ENCODE measurements at places on chromosomes 16 and 17.

- DNase-seq: no peak
Observed at GRCh38 chr17:74822335-74822938, 37.2 kb downstream of the GRIN2C start.

DNA sequence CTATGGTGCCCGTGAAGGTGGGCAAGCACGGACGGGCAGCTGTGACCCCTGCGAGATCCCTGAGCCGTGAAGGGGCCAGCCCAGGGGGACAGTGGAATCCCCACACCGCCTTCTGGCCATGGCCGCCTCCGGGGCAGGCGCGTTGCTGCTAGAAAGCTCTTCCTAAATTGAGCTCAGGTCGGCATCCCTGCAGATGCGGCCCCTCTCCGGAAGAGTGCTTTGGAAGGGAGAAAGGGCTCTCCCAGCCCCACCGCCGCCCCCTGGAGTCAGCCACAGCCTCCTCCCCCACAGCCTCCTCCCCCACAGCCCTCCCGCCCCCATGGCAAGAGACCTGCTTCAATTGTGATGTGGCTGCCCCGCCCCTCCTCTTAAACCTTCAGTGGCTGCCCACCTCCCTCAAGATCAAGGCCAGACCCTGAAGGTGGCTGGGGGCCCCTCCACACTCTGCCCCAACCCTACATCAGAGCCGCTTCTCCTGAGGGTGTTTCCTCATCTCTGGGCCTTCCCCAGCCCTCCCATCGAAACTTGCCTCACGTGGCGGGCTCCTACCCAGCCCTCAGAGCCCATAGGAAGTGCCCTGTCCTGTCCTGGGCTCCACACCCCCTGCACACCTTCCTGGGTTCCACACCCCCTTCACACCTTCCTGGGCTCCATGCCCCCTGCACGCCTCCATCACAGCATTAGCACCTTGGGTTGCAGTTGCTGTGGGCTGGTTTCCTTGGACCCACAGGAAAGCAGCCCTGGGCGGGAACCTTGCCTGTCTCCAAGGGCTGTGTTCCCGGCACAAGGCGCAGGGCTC lies 5.5 kb upstream of the CBFA2T3 start:
- DNase-seq: no peak

DNA sequence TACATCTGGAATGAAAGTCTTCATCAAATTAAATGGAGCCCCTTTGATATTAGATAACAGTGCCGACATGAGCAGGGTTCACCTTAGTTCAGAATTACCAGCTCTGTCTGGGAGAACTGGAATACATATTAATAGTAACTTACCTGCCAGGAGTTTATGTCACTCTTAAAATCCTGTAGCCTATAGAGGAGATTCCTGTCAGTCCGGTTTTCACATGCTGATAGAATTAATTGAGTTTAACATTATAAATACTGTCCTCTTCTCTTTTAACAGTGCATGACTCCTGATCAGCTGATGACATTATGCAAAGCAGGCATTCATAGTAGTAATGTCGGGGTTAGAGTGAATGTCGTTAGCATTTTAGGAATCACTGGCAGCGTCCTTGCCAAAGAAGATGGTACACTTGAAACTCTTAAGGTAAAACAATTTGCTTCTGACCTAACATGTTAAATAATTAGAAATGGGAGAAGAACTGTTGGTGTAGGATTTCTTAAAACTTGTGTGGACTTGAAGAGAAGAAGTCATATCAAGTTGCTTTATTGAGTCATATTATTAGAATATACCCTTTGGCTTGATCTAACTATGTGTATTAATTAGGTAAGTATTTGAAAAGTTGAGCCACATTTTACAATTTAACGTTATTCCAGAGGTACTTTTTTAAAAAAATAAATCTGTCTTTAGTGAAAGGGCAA lies 34.3 kb downstream of the HEATR3 start:
- no peak for DNase-seq

DNA sequence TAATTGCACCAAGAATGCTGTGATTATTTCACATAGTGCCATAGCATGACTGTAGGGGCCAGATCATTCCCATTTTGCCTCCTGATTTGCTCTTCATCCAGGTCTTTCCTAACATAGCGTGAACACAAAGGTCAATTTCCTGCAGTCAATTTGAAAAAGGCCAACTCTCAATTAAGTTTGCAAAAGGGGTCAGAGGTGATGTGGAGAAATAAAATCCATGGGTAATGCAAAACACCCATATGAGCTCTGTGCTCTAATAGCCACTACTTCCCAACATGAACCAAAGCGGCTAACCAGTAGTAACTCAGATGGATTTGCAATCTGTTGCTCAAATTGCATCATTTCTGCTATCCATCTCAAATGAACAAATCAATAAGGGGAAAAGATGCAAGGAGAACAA lies 275.5 kb upstream of the SOX9 start:
- DNase-seq: no peak

- no peak for DNase-seq
Observed at GRCh38 chr16:77594799-77595596, 127.3 kb upstream of the NUDT7 start.

DNA sequence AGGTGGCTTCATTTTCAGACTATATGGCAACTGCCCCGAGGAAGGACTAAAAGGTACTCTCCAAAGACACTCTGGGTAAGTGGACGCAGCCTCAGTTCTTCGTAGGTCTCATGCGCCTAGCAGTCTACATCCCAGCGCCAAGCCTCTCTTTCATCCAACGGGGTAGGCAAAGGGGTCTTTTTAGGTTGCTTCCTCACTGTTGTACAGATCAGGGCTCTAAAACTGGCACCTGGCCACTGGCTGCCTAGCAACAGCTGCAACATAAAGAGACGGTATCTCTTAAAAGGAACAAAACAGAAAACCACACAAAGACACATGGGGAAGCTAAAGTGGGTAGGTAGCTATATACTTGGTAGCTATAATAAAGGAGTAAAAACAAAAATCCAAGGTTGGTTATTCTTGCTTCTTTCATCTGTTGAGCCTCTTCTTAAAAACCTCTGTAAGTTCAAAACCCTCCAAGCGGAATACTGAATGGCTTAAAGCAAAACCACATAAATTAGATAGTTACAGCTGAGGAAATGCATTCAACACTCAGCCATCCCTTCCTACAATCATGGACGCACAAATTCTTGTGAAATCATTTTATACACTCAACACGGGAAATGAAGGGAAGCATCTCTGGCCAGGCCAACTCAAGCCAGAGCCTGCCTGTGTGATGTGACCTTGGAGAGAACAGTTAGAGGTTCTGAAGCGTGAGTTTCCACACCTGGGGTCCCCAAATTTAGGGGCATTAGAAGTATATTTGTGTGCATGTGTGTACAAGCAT lies 22.7 kb downstream of the CYTH1 start:
- no peak for DNase-seq

DNA sequence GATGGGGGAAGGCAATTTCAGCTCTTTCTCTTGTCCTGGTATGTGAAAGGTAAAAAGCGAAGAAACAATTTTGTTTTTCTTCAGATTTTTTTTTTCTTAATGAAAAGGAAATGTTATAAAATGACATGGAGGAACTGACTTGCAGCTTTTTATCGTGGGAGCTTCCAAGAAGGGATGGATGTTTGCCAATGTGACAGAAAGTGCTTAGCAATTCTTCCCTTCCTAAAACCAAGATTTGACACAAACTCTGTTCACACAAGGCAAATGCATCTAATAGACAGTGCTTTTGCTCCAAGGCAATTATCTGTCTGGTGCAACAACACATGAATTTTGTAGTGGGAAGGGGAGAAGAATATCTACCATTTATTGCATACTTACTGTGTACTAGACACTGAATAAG lies 988.5 kb downstream of the CDH11 start:
- DNase-seq: no peak

- no peak for DNase-seq
Observed at GRCh38 chr16:13672196-13672595, 247.8 kb upstream of the ERCC4 start.

DNA sequence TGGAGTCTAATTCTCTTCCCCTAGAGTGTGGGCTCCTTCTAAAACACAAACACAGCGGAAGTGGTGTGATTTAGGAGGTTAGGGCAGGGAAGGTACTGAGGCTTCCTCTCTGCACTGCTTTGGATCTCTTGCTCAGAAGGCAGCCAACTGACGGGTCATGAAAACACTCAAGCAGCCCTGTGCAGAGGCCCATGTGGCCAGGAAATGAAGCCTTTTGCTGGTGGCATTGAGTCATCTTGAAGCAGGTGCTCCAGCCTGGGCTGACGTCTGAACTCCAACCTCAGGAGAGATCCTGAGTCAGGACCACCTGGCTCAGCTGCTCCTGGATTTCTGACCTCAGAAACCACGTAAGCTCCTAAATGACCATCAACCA lies 72.9 kb downstream of the MRM1 start:
- no peak for DNase-seq
